ENCODE measurements at places on chromosomes 3 and 15. TPM values are rescaled to one million over a fixed set of nuclear protein-coding genes. Genes with fewer than 3 reads are reported as not detected.

DNA sequence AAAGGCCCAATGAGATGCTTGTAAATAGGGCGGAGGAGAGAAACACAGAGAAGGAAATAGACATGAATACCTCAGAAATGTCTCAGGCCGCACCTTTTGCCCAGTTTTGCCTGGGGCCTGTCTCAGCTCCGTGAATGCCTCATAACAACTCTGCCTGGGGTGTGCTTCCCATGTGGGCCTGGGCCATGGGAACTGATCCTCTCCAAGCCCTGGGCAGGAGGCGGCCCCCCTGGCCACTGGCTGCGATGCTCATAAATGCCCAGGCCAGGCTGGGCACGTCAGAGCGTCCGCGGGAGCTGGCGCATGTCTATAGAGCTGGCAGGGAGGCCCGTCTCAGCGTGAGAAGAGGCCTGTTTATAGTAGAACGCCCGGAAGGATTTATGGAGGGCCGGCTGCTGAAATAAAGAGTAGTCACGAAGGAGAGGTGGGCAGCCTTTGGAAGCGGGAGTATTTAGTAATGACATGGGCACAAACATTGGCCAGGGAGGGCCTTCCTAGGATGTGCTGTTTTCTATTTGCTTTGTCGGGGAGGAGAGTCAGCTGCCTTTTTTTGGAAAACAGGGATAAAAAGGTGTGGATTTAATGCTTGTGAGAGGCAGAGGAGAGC lies 85.9 kb upstream of the IGF1R start:
- no peak for DNase-seq

The NR2E3 gene
- total RNA-seq = 0.63 TPM

The GATA2 gene
- 5.5 TPM for total RNA-seq

The DUOX1 gene
- total RNA-seq = not detected

The NTRK3 gene
- 19.6 TPM for total RNA-seq

- DNase-seq = no peak
Measured at GRCh38 chr15:96053781-96054428, 276.6 kb upstream of the NR2F2 start.

The TFRC gene
- 80.3 TPM for total RNA-seq

GRCh38 chr3:186496016-186496415 lies 48.2 kb downstream of the CRYGS start:
- no peak for DNase-seq

All from fibroblast of the aortic adventitia (primary cell).